ENCODE measurements at places on chromosomes 12 and 14. TPM values are rescaled to one million over a fixed set of nuclear protein-coding genes. Genes with fewer than 3 reads are reported as not detected.

Gene SERPINA5
- 2.6 TPM for total RNA-seq

DNA sequence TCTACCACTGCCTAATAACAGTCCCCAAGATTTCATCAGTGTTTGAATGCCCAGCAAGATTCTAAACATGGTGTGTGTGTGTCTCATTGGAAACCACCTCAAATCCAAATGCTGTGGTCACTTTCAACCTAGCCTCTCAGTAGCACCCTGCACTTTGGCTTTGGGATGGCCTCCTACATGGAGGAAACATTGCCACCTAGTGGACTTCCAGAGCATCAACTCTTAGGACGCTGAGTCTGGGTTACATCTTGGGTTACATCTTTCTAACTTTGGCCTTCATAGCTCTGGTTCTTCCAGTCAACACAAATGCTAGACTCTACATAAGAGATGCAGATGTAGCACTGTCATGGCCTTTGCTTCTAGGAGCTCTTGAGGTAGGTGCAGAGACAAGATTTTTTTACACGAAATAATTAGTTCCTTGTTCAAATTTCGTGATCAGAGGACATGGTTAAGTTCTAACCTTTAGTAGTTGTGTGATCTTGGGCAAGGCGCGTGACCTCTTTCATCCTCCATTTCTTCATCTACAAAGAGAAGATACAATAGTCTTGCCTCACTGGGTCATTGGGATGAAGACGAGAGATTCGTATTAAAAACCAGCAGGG is 113.5 kb upstream of the VASH1 start:
- DNase-seq = peak; percentile 39

GRCh38 chr14:68758301-68758700 is 34.6 kb downstream of the ZFP36L1 start:
- no peak for DNase-seq

DNA sequence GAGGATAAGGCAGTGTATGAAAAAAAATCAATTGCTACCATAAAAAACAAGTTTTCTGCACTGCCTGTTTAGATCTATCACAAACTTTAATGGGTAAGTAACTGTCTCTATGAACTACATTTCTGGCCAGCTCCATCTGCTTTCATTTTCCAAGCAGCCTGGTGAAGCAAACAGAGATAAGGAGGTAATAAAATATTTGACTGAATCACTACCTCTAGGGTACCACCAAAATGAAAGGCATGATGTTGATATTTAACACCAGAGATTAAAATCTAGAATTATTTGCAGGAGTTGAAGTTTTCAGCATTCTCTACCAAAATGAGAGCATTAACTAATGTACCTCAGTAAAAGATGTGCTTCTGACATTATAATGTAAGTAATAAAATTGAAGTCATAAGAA is 863.5 kb upstream of the MGAT4C start:
- DNase-seq = no peak

DNA sequence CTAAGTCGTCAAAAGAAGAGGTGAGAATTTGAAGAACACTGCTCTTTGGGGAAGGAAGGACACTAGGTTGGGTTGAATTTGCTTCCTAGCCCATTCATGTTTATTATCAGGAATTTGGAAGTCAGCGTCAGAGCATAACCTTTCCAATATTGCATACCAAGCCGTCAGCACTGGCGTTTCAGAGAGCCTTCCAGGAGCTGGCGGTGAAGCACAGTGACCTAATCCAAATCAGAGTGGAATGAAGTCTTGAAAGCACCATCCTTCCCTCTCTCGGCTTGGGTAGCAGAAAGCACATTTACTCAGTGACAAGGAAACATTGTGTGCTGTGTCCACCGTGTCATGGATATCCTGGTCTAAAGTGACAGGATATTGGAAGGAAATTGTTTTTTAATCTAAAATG is 240.3 kb upstream of the PELI2 start:
- DNase-seq = no peak

- DNase-seq = no peak
These were observed 901 bp upstream of the NFKBIA start for GRCh38 chr14:35405304-35405996.

Measured in Caco-2 (cell line).